Dermis microvascular lymphatic vessel endothelial cell (primary cell): ENCODE measurements at places on chromosomes 7 and 10.
A peak's percentile ranks its signal among the peaks of the same experiment; 100 is the strongest.

GRCh38 chr7:30931161-30931928, 19.7 kb downstream of the AQP1 start:
- DNase-seq, result no peak

DNA sequence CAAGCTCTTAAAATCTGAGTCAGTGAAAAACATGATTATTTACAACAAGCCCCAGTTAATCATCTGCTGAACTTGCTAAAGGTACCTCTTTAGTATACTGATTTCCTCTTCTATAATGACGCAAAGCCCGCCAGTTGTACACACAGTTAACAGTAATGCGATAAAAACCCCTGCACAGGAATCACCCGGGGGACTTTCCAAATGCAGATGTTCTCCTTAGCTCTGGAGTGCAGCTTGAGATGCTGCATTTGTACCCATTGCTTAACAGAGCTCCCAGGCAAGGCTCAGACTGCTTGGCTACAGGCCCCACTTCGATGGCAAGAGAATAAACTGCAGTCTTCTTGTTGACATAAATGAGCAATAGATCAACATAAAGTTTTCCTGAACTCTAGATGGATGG, 279.6 kb upstream of the HGF start:
- no peak for DNase-seq

GRCh38 chr7:74000489-74001149, 27.4 kb upstream of the ELN start:
- DNase-seq, result no peak

GRCh38 chr10:30490289-30491000, 56.5 kb downstream of the MAP3K8 start:
- no peak for DNase-seq

DNA sequence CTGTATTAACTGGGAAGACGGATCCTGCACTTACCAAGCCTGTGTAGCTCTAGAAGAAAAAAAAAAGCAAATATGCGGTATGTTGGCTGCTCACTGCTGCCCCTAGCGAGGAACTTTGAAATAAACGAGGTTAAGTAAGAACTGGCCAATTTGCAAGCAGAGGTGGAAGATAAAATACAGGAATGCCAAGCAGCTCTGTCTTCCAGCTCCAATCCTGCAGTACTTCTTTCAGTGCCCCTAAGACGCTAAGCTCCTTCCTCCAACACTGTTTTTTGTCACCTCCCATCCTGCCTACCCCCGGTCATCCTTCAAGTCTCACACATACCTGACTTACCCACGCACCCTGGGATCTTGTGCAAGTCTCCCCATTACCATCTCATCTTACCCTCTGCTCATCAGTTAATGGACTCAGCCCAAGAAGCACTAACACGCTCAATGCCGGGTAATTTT, 809 bp downstream of the C10orf143 start:
- DNase-seq, result peak; percentile 69

- DNase-seq, result no peak
These were observed 81.7 kb downstream of the RNF216 start for GRCh38 chr7:5699467-5700384.

DNA sequence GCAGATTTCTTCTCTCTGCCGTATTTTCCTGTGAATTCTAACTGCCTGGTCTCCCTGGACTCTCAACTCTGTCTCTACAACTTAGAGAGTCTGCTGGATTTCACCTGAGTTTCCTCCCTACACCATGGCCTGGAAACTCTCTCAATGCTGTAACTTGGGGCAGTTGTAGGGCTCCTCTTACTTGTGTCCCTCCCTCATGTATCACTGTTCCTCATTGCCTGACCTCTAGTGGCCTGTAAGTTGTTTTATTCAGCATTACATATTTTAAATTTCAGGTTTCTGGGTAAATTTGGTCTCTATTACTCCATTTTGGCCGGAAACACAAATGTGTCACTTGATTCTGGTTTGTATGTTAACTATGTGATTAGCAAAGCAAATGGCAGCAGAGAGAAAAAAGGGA, 70.9 kb downstream of the DYNC1I1 start:
- DNase-seq, result peak; percentile 36

GRCh38 chr10:88152728-88153133, 289.3 kb downstream of the PTEN start:
- DNase-seq, result peak; percentile 15

DNA sequence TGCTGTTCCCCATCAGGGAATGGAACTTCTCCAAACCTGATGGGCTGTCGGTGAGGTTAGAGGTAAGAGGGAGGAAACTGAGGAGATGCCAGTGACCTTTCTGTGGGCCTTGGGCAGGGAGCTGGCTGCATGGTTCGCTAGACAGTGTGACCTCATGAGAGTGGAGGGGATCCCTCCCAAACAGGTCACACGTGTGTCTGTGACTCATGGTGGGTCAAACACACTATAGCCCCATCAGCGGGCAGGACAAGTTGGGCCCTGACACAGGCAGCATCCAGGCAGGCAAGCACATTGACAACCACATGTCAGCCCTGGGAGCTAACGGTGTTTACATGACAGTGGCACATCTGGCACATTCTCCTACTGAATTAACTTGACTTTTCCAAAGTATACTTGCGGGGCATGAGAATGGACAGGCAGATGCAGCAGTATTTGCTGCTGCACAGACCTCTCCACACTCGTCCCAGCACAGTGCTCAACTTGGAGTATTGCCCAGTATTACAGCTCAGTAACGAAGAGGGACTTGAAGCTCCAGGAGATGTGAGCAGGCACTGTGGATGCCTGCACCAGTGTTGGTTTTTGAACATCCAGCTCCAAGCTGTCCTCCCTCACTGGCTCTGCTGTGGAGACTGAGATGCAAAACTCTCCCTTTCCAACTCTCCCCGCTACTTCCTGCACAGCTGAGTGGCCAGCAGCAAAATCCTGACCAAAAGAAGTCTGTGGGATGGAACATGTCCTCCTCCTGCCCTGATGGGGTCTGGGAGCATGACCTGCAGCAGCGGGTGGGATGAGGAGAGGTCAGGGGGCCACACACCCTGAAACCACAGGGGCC, 199.6 kb downstream of the WDR37 start:
- no peak for DNase-seq

DNA sequence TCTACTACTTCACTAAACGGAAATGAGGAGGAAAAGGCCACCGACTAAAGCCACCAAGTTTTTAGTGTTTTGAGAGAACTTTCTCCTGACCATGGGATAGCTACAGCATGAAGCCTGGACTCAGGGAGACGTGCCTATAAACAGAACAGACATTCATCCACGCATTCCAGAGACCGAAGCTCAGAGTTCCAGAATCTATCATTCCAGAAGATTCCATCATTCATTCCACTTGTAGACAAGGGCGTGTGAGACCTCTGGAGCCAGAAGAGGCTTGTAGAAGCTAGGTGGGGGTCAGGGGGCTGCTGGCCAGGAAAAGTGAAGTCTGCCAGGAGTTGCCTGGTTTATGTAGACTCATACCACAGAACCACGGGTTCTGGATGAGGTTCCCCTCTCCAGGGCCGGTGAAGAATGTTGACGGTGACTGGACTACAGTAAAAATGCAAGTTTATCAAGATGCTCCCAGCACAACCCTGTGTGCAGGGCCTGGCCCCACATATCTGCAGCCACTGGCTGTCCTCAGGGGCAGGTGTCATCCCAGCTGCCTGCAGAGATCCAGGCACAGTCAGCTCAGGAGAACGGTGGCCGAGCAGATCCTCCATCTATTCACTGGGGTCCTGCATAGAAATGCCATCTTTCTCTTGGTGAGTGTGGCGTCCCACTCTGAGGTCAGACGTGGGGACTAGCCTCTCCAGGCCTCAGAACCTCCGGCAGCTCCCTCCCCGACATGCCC, 215.7 kb downstream of the USP6NL start:
- no peak for DNase-seq

DNA sequence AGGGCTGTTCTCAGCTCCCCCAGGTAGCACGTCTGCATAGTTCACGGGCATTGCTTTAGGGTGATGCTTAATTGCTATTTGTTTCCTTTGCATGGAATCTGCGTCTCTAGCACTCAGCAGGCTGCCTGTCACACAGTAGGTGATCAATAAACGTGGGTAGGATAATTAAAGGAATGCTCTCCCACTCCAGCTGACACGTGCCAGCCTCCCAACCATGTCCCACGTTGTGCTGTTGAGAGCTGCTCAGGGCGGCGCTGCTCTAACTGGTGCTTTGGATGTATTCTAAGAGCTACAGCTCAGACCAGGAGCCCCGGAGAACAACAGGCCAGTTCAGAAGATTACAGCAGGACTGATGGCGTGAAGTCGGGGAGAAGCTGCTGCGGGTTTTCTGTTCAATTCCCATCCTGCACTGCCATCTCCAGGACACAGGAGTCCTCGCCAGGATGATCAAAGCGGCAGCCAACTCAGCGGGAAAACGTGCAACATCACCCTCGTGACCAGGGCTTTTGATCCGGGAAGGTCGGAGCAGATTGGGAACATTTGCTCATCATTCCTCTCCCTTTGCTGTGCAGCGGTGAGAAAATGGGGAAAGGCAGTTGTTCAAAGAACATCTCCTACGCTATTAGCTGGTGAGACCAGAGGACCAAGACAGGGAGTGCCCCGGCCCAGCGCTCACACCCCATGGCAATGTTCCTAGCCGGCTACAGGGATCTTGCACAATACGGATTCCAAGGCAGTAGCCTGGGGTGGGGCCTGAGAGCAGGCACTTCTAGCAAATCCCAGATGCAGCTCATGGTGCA, 50.5 kb upstream of the FOXK1 start:
- peak; percentile 78 for DNase-seq

DNA sequence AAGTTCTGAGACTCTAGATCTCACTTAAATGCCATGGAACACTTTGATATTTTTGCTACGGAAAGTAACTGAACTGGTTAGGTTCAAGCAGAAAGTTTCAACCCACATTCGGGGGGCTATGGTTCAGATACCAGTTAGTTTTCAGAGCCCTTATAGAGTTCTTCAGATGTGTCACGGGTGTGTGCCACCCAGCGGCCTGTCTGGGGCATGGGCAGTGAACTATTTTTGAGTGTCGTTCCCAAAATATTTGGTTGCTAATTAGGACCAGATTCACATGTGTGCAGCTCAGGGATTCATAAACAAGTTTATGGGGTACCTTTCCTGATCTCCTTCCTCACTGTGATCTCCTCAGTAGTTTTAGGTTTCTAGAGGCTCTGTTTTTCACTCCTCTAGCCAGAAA, 271.9 kb downstream of the C7orf25 start:
- no peak for DNase-seq

GRCh38 chr7:35694161-35694783, 663 bp downstream of the HERPUD2 start:
- DNase-seq, result no peak

- no peak for DNase-seq
These were observed 31.9 kb downstream of the EBF3 start for GRCh38 chr10:129932182-129932581.

DNA sequence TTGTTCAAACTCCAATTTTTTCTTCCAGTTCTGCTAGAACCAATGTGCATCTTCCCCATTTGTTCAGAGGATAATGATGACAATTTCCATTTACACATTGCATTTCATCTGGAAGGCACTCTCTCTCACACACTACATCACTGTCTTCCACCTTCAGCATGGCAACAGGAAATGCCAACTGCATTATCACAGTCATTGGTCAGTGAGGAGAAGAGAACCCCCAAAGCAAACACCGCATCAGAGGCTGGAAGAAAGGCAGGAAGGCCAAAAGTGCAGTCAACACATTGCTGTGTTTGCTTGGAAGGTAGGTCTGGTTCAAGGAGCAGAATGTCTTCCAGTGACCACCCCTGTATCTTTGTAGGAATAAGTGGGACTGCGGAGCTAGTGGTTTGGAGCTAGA, 192.2 kb upstream of the RHOBTB1 start:
- DNase-seq, result no peak

DNA sequence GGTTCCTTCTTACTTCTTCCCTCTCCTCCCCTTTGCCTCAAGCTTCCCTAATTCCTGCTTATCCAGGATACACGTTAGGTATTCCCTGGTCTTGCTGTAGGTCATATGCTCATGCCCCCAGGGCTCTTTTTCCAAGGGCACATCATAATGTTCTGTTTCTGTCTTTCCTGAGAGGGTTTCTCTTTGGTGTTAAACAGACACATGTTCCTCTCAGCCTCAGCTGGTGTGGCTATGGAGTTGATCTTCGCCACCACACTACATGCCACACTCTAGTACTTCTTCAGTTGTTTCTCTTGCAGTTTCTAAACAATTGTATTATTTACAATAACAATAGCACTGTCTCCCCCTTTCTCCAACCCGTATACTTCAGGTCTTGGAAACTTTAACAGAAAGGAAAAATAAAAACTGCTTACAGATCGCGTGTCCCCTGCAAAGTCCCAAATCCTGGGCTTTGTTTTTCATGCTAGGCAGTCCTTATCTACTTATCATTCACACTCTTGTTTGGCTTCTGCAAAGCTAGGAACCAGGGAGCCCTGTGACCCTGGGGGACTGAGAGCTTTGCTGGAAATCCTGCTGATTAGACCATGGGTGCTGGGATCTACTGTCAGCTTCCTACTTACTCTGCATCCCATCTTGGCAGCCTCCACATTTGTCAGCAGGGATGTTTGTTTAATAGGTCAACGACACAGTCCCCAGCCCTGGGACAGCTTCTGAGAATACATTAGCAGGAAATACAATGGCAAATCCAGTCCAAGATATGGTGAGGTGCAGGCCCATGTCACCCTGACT, 193.9 kb upstream of the BMPER start:
- DNase-seq, result peak; percentile 53

GRCh38 chr10:123689880-123690279, 23.7 kb downstream of the GPR26 start:
- DNase-seq, result no peak

DNA sequence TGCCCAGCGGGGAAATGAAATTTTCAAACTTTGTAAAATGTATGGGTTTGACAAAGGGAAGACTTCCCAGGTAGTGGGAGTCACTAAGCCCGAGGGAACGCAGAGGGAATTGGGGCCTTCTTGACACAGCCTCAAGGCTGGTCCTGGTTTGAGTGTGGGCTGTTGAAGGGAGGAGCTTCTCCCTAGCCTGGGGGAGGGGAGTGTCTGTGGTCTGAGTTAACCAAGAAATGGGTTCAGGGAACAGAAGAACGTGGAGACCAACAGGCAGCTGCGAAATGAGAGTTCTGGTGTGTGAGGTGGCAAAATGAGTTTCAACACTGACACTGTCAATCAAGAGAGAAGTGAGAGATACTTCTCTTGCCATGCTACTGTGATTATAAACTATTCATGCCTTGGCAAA, 32.7 kb upstream of the BAMBI start:
- no peak for DNase-seq

- DNase-seq, result no peak
These were observed 1215.5 kb upstream of the LRRTM3 start for GRCh38 chr10:65710306-65710705.

- no peak for DNase-seq
These were observed 51.2 kb downstream of the DPCD start for GRCh38 chr10:101639141-101639900.

- DNase-seq, result no peak
These were observed 102.3 kb upstream of the STK17A start for GRCh38 chr7:43480581-43480980.
